SHP77 (cell line): ENCODE measurements at places on chromosomes 1 and 21.

DNA sequence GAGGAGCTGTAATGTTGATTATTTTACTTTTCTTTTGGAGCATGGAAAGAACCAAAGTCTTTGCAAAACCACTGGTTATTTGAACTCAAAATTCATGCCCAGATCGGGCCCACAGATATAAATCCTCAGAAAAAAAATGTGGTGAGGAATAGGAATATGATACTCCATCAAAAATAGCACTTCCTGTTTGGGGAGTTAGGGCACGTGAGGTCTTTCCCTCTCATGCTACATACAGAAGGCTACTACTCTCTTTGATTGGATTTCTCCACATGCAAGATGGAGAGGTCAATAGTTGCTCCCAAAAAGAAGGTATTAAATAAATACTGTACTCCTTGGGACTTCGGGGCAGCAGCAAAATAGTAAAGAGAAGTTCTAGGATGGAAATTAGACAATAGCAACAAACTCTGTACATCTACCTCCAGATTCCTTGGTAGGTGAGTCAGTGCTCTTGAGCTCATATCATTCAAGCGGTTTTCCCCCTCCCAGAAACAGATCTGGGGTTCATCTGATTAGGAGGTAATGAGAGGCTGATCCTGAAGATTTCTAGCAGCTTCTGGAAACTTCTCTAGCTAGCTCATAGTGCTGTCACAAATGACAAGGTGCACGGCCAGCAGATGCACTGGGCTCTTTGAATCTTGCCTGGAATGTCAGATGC is 47.1 kb downstream of the SLC9C2 start:
- no peak for DNase-seq

- no peak for DNase-seq
Measured at GRCh38 chr21:29172282-29172681, 41.8 kb downstream of the MAP3K7CL start.

DNA sequence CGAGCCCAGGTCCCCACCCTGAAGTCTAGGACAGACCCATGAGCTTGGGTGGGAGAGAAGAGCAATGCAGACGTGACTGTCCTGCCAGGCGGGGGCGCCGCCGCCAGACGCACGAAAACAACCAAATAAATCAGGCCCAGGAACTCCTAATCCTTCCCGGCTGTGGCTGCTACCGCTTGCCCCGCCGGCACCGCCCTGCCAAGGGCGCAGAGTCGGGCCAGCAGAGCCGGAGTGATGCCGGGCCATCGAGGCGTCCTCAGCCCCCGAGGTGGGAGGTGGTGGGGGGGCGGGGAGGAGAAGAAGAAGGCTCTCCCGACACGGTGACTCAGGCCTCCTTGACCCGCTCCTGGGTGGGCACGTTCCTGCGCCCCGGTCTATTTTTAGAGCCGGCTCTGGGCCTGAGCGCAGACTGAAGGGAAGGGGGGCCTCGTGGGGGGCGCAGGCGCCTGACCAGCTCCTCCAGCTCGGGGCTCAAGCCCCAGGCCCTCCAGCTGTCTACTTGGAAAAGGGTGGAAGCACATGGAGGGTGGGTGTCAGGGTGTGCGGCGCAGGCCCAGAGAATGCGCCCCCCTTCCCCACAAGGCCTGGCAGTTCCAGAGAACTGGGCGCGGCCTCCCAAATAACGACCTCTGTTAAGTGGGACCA is 10.7 kb upstream of the COL16A1 start:
- peak; percentile 61 for DNase-seq

- peak; percentile 32 for DNase-seq
Measured at GRCh38 chr1:59768792-59769735, 45.7 kb upstream of the HOOK1 start.

DNA sequence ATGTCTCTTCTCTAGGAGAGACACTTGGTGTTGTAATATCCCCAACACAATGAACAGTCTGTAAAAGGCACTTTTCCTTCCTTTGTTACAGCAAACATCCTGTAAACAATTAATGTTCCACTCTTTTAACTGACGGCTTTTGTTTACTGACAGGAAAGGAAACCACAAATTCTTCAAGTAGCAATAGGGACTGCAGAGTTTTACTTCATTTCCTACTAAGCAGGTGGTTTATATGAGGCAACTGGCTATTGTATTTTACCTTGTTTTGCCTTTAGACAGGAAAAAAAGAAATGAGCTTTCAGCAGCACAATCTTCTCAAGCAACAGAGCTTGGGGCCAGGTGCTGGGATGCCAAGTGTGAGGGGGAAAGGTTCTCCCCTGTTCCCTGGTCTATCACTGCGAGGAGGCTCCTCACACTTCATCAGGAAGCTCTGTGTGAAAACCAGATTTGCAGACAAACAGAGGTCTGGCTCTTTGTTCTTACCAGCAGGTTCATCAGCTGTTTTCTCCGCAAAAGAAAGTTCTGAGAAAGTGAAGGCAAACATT is 51.2 kb downstream of the SIPA1L2 start:
- no peak for DNase-seq

DNA sequence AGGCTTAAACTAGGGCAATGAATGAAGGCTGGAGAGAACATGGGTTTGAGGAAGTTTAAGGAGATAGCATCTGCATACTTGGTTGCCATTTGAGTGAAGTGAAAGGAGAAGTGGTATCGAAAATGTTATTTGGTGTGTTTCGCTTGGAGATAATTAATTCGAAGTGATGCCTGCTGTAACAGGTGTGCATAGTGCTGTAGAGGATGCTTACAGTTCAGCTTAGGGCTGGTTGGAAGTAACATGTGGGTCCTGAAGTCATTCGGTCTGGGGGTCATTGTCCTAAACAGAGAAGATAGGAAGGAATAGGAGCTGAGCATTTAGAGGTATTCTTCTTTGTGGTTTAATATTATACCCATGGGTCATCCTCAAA is 301 bp upstream of the NUDT17 start:
- no peak for DNase-seq

DNA sequence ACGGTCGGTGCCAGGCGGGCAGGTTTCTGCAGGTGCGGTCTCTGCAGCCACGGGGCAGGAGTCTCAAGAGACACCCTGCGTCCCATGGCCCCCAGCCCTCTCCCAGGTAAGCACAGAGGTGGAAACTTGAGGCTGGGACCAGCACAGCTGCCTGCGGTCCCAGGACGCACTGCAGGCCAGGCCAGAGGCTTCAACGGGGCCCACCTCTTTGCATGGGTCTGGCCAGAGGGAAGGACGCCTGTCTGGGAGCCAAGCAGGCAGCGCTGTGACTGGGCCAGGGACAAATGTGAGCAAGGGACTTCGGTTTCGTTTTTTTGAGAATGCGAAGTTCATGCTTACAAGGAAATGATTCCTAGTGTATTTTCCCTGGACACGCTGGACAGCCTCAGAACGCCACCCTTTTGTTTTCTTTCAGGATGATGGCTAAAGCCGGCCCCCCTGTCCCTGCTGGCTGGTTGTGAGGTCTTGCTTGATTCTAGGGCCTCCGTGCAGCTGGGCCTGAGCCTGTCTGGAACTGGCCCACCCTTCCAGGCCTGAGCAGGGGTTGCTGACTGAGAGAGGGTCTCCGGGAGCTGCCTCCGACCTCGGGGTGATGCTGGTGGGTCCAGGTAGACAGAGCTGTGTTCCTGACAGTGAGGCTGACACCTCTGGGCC is 38.3 kb downstream of the MORN1 start:
- DNase-seq, result no peak

DNA sequence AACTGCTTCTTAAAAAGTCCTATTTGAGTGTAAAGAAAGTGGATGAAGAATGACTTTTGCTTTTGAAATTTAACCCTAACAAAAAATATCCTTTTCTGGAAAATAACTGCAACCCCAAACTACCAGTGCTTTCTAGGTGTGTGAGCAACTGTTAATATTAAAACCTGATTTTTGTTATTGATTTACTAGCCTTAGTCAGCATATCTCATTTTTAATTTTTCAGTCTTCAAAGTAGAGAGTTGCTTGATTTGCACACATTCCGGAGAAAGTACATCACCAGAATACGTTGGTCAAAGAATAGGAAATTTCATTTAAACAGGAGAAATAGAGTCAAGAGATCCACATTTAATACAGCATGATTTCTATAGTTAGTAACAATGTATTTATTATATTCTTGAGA is 141.8 kb upstream of the ADAMTS5 start:
- no peak for DNase-seq

- no peak for DNase-seq
Measured at GRCh38 chr21:38850277-38850951, 44.7 kb downstream of the ETS2 start.

DNA sequence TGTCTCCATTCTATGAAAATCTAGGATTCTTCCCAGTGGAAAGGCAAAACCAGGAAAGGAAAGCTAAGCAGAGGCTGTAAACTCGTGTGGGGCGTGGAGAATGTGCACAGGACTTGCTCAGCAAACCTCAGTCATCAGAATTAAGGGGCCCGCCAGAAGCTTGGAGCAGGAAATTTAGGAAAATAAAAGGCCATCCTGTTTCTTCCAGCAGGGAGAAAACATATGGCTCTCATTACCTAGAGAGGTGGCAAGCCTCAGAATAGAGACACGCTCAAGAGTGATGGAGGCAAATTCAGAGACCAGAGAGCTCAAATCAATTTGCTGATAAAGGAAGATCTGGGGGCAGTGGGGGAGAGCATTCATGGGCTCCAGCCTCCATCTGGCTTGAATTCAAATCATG is 151.9 kb upstream of the KLHDC7A start:
- DNase-seq, result no peak

- DNase-seq, result no peak
Measured at GRCh38 chr1:169245706-169246105, 121.9 kb downstream of the NME7 start.

GRCh38 chr1:84407958-84408422 is 9.7 kb downstream of the DNASE2B start:
- no peak for DNase-seq

- DNase-seq, result no peak
Measured at GRCh38 chr1:21308847-21309652, 18.8 kb upstream of the ECE1 start.

DNA sequence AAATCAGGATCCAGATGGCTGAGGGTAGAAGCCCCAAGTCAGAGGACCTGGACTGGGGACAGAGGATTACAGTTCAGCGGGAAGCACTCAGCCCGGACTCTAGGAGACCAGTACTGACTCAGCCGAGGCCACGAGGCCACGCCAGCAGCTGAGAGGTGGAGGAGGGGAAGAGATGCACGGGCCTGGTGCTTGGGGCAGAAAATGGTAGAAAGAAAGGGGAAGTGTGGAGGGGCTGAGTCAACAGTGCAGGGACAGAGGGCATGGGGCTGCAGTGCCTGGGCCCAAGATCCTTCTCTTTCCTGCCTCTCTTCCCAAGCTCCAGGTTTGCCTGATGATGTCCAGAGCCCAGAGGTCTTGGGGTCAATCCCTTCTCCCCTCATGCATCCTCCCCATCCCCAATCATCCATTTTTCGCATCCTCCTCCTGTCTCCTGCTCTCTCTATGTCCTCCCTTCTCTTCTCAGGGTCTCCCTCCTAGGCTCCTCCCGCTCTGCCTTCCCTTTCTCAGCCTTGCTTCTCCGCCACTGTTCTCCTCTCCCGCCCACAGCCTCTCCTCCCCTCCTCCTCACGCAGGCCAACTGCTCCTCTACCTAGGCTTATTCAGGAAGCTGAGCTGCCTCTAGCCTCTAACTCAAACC is 7.7 kb downstream of the ARHGEF2 start:
- no peak for DNase-seq

GRCh38 chr1:4602462-4603294 is 51.7 kb upstream of the AJAP1 start:
- DNase-seq, result no peak

DNA sequence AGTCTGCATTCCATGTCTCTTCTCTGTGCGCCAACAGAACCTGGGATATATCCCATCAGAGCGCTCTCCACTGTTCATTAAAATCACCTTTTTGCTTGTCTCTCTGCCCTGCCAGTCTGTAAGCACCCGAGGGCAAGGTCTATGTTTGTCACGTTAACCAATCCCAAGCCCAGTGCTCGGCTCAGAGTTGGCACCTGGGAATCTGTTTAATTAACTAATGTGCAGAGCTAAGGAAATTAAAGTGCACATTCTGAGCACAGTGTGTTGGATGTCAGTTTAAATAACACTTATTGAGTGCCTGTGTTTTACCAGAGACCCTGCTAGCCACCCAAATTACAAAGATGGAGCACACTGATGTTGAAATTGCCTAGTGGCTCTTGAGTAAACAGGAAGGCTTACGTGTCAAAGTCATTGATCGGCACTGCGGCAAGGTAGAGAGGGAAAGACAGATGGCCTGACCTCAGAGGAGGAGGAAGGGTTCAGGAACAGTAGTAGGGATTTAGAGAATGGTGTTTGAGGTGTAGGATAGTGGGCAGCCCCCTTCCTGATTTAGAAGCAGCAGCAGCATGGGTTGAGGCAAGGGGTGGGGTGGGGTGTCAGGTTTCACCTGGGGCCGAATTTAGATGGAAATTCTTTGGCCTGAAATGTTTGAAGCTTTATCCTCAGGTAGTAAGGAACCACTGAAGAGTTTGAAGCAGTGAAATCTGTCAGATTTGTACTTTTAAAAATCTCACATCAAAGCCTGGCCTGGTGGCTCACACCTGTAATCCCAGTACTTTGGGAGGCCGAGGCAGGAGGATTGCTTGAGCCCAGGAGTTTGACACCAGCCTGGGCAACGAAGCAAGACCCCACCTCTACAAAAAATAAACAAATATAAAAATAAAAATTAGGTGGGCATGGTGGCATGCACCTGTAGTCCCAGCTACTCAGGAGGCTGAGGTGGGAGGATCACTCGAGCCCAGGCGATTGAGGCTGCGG is 7.7 kb downstream of the ARMH1 start:
- DNase-seq, result peak; percentile 61

DNA sequence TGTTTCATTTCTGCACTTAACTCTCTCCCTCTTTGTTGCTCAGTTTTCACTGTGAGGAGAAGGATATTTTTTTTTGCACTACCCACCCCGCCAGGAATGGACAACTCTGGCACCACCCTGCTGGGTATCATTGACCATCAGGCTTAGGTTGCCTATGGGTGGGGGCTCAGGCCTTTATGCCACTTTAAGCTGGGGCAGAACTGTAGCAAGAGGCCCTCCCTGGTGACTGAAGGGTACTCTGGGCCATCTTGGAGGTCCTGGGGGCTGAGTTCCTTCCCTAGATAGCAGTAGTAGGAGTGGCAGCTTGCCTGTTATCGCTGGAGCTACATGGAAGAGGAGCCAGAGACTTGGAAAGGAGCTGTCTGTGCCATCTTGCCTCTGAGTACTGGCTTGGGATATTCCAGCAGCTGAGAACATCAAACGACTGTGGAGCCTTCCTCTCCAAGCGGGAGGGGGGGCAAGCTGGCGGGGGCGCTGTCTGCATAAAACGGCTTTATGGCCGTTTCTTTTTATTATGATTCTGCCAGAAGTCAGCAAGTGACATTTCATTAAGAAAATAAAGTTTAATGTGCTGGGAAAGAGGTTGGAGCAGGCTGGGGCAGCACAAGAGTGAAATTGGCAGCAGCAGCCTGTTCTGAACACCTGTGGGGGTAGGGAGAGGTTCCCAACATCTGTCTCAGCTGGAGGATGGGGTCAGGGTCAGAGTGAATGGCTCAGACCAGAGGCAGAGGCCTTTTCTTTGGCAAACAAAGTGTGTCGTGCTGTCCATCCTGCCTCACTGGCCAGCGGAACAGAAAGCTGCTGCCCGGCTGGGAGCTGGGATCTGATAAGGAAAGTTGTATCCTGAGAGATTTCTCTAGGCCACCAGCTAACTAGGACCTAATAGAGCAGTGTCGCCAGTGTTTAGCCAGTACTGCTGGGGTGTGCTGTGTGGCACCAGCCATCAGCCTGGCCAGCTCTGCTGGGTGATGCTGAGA is 32.9 kb downstream of the TMEM53 start:
- no peak for DNase-seq
